ENCODE measurements at places on chromosomes 12 and 14. TPM values are rescaled to one million over a fixed set of nuclear protein-coding genes. Genes with fewer than 3 reads are reported as not detected.

PLCZ1 gene
- total RNA-seq, result not detected

IFT43 gene
- 9.3 TPM for total RNA-seq

SLC2A3 gene
- total RNA-seq, result 456 TPM

OR6C2 gene
- not detected for total RNA-seq

NTN4 gene
- not detected for total RNA-seq

SERPINA12 gene
- not detected for total RNA-seq

POTEM gene
- total RNA-seq, result not detected

PTGER2 gene
- 54.1 TPM for total RNA-seq

DNA sequence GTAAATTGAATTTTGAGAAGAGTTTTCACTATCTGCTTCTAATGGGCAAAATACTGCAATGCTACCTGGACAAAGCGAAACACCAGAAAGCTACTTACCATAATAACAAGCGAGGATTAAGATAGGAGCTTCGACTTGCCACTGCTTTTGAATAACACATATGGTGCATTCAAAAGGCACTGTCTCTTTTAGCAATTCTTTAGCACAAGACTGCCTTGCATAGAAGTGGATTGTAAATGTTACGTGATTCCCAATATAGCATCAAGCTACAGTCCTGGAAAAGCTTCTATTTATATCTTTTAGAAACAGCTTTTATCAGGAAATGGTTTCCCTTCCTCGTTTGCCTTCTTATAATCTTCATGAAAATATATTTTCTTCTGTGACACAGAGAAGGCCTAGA is 258.7 kb upstream of the PDE3A start:
- no peaks in the 10 kb centered on the region for H3K4me1 ChIP-seq
- H3K27ac ChIP-seq, result no peak overlapping the region
- DNase-seq, result no peak
- no peak overlapping the region for H3K4me3 ChIP-seq
- no peaks in the 10 kb centered on the region for H3K27me3 ChIP-seq

GRCh38 chr12:57868851-57869268 is 22.3 kb upstream of the CTDSP2 start:
- no peak overlapping the region for H3K27ac ChIP-seq
- peaks cover 8% of the 10 kb centered on the region for H3K4me1 ChIP-seq
- peaks cover 6% of the 10 kb centered on the region for H3K27me3 ChIP-seq
- no peak for DNase-seq

- peaks cover 68% of the 10 kb centered on the region for H3K36me3 ChIP-seq
- no peak overlapping the region for H3K27ac ChIP-seq
- H3K27me3 ChIP-seq, result no peaks in the 10 kb centered on the region
- no peak overlapping the region for H3K4me3 ChIP-seq
- DNase-seq, result no peak
- peaks cover 19% of the 10 kb centered on the region for H3K4me1 ChIP-seq
Measured at GRCh38 chr12:12550277-12550676, 12.4 kb downstream of the DUSP16 start.

DNA sequence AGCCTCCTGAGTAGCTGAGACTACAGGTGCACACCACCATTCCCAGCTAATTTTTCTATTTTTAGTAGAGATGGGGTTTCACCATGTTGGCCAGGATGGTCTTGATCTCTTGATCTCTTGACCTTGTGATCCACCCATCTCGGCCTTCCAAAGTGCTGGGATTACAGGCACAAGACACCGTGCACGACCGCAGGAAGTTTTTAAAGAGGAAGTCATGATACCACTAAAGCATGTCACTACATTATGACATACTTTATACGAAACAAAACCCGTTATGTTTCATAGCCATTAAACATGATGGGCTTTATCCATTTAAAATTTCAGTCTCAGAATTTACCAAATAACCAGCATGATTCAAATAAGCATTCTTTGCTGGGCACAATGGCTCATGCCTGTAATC is 83.8 kb upstream of the DUSP6 start:
- H3K27ac ChIP-seq, result no peak overlapping the region
- H3K4me1 ChIP-seq, result peaks cover 3% of the 10 kb centered on the region
- no peaks in the 10 kb centered on the region for H3K27me3 ChIP-seq
- no peak for DNase-seq
- no peak overlapping the region for H3K4me3 ChIP-seq

- H3K4me1 ChIP-seq, result peaks cover 38% of the 10 kb centered on the region
- H3K4me3 ChIP-seq, result no peak overlapping the region
- H3K27me3 ChIP-seq, result peaks cover 4% of the 10 kb centered on the region
- no peaks in the 10 kb centered on the region for H3K36me3 ChIP-seq
- DNase-seq, result peak; percentile 22
- no peak overlapping the region for H3K27ac ChIP-seq
Measured at GRCh38 chr14:64722842-64723447, 18.7 kb downstream of the PLEKHG3 start.

DNA sequence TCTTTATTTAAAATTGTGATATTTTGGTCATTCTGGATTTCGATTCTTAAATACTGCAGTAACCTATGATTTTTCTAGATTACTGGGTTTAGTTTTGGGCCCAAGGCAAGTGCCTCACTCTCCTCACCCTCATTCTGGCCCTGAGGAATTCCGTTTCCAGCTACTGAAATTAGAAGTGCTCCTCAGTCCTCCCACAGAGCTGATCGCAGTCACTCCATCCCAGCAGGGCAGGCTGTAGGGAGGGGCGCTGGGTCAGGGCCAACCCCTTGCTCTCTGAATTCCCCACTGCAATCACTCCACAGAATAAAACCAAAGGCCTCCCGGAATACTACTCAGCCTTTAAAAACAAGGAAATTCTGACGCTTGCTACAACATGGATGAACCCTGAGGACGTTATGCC is 66.5 kb upstream of the DIO3 start:
- H3K4me3 ChIP-seq, result no peak overlapping the region
- no peak for DNase-seq
- H3K27ac ChIP-seq, result no peak overlapping the region
- H3K4me1 ChIP-seq, result no peaks in the 10 kb centered on the region
- H3K27me3 ChIP-seq, result no peaks in the 10 kb centered on the region

DNA sequence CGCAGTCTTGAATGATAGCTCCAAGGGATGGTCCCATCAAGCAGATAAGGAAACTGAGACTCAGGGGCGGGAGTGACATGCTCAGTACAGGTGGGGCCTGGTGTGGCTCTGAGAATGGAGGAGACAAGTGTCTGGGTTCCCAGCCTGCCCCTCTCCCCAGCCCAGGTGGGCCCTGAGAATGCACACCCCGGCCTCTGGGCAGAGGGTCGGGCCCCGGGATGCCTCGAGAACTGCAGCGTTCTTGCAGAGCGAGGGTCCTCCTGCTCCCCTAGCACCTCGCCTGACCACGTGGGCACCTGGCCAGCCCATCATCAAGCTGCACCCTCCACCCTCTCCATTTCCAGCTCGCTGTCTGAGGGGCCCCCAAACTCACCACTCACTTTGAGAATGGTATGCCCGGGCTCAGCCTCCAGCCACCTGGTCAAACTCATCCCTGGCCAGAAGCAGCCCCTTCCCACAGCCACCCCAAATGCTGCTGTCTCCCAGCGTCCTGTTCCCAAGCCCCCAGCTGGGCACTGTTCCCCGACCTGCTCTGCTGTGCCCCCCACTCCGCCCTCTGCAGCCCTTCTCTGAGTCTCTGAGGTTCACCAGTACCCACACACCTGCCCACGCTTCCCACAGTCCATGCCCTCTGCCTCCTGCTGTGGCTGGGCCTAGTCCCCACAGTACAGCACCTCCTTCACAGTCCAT is 44.3 kb downstream of the CYP46A1 start:
- no peak overlapping the region for H3K27ac ChIP-seq
- no peaks in the 10 kb centered on the region for H3K36me3 ChIP-seq
- H3K4me1 ChIP-seq, result no peaks in the 10 kb centered on the region
- DNase-seq, result no peak
- H3K4me3 ChIP-seq, result no peak overlapping the region
- peaks cover 13% of the 10 kb centered on the region for H3K27me3 ChIP-seq

- peaks cover 34% of the 10 kb centered on the region for H3K4me1 ChIP-seq
- peaks cover 77% of the 10 kb centered on the region for H3K36me3 ChIP-seq
- H3K27me3 ChIP-seq, result no peaks in the 10 kb centered on the region
- H3K27ac ChIP-seq, result no peak overlapping the region
- H3K4me3 ChIP-seq, result no peak overlapping the region
Measured at GRCh38 chr12:64461634-64462414, 9.9 kb downstream of the TBK1 start.

- no peak for DNase-seq
- no peaks in the 10 kb centered on the region for H3K36me3 ChIP-seq
- H3K27ac ChIP-seq, result no peak overlapping the region
Measured at GRCh38 chr12:84919271-84919670, 6.7 kb upstream of the SLC6A15 start.

DNA sequence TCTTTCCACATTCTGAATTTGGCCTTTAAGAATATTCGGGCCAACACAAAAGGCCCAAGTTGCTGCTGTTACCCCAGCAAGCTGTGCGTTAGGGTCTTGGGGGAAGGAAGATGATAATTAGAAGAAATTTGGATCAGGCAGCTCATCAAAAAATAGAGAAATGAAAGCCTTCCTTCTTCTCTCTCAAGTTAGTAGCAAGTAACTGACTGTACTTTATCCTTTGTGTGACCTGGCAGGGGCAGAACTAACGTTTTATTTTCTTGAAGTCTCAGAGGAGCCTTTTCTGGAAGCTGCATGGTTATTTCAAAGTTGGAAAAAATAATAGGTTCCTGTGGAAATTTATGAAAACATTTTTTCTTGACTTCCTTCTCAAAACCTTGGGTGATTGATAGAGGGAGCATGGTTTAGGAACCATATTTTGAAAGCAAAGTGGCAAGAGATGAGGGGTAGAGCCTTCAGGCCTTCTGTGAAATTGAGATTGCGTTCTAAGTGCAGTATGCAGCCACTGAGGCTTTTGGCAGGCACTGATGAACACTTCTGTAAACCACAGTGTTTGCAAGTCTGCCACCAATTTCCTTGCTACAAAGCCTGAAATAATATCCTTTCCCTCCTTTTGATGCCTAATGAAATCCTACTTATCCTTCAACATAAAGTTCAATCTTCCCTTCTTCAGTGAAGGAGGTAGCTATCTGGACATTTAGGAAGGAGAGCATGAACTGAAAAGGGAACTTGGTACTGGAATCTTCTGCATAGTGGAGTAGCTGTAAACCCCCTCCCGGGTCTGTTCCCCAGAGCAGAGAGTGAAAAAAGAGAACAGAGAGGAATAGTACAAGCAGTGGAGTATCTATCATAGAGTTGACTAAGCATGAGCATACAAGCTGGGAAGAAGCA is 123.2 kb downstream of the FGD4 start:
- H3K4me3 ChIP-seq, result no peak overlapping the region
- H3K27ac ChIP-seq, result no peak overlapping the region
- H3K4me1 ChIP-seq, result peaks cover 15% of the 10 kb centered on the region
- DNase-seq, result no peak
- H3K36me3 ChIP-seq, result no peaks in the 10 kb centered on the region

- H3K27me3 ChIP-seq, result no peaks in the 10 kb centered on the region
- H3K4me3 ChIP-seq, result no peak overlapping the region
- peak; percentile 28 for DNase-seq
- peak overlapping the region; percentile 4 for H3K27ac ChIP-seq
Measured at GRCh38 chr12:55955800-55956508, 9.9 kb downstream of the PMEL start.

GRCh38 chr12:77786675-77787074 is 44.0 kb upstream of the NAV3 start:
- no peaks in the 10 kb centered on the region for H3K4me1 ChIP-seq
- H3K36me3 ChIP-seq, result no peaks in the 10 kb centered on the region
- no peaks in the 10 kb centered on the region for H3K27me3 ChIP-seq
- H3K4me3 ChIP-seq, result no peak overlapping the region
- DNase-seq, result no peak

DNA sequence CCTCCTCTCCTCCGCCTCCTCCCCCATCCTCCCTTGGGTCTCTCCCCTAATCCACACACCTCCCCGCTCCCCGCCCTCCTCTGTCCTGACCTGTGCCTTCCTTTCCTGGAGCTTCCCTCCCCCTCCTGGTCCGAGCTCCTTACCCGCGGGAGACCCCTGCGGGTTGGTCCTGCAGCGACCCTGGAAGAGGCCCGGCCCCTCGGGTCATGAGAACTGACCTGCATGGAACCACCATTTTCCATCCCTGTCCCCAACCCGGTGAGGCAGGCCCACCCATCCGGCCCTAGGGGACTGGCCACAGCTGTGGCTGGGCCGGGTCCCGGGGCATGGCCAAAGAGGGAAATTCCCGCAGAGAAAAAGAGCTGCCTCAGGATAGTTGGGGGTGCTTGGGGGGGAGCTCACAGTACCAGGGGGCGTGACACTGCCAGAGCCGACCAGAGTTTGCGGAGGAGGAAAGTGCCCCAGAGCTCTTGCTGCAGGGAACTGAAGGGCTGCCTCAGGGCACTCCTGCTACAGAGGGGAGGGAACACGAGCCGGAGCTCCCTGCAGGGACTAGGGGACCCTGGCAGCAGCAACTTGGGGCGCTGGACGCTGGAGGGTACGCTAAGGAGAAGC is 613 bp downstream of the ARHGEF40 start:
- no peaks in the 10 kb centered on the region for H3K36me3 ChIP-seq
- H3K27me3 ChIP-seq, result peaks cover 71% of the 10 kb centered on the region
- peaks cover 30% of the 10 kb centered on the region for H3K4me1 ChIP-seq
- DNase-seq, result no peak

- no peaks in the 10 kb centered on the region for H3K4me1 ChIP-seq
- peaks cover 6% of the 10 kb centered on the region for H3K27me3 ChIP-seq
- no peak for DNase-seq
- no peaks in the 10 kb centered on the region for H3K36me3 ChIP-seq
- no peak overlapping the region for H3K27ac ChIP-seq
Measured at GRCh38 chr12:95439461-95440230, 34.3 kb upstream of the METAP2 start.

DNA sequence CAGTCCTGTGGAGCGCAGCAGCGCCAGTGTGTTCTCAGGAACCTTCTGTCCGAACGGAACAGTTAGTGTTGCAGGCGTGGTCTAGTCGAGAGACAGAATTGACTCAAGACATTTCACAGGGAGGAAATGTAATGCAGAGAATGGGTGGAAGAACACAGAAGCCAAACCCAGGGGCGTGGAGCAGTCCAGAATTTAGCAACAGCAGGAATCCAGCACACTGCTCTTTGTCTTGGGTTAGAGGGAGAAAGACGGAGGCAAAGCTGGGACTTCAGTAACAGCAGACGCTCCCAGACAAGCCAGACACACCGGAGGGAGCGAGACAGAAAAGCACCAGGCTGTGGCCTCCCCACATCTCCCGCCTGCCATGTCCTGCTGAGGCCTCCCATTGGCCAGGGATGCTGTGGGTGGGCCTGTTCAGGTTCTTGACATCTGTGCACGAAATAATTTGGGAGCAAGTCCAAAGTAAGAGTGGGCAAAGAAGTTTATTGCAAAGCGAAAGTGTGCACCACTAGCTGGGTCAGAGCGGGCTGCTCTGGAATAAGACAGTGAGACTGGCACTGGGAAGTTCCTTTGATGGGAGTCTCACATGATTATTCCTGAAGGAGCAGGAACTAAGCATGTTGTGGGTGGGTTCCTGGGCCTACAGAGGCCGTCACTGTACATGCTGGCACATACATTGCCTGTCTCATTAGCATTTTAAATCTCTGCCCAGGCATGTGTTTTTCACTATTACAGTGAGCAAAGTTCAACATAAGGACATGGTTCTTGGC is 339.3 kb upstream of the SFSWAP start:
- no peaks in the 10 kb centered on the region for H3K4me1 ChIP-seq
- H3K4me3 ChIP-seq, result no peak overlapping the region
- DNase-seq, result no peak
- no peak overlapping the region for H3K27ac ChIP-seq
- H3K36me3 ChIP-seq, result no peaks in the 10 kb centered on the region
